ENCODE measurements at places on chromosomes 2 and 18.

DNA sequence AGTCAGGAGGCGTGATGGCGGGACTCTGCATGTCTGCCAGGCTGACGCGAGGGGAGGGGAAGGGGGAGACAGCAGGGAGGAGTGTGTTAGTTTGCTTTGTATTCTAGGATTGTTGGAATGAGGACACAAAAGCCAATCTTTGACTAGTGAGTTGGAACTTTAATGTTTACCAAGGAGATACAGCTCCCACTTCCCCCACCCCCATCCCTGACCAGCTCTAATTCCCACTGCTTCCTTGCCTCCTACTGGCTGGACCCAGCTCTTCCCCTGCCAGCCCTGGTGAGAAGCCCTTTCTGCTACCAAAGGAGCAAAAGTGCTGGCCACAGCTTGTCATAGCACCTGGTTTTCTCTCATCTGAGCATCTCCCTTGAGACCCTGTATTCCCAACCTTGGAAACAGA lies 84.5 kb downstream of the CELF4 start:
- no peak for DNase-seq

DNA sequence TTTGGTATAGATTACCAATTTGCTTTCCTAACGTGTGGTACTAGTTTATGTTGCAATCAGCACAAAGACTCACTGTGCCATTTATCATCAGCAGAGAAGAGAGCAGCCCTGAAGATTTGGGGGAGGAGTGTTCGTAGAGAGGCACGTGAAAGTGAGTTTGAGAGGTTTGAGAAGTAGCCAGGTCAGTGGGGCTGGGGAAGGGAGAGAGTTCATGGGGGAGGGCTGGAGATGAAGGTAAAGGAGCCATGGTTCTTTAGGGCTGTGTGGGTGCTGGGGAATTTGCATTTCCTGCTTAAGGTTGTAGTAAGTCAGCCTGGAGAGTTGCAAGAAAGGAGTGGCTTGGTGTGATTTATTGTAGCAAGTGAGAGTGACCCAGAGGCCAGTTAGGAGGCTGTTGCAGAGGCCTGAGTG lies 172.1 kb downstream of the NEDD4L start:
- no peak for DNase-seq

DNA sequence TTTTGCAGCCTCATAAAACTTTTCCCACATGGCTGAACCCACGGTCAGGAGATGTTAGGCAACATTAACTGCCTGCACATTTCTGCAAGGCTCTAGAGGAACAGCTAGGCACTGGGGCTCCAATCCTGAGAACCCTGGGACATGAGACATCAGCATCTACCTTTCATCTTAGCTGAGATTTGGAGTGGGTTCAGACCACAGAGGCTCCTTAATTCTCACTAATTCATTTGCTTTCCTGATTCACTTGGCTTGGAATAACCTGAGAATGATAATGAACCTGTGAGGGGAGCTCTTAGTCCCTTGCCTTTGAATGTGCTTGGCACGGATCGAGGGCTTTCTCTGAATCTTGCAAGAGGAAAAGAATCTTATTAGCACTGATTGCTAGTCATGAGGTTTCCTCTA lies 266.2 kb downstream of the FIGN start:
- no peak for DNase-seq

DNA sequence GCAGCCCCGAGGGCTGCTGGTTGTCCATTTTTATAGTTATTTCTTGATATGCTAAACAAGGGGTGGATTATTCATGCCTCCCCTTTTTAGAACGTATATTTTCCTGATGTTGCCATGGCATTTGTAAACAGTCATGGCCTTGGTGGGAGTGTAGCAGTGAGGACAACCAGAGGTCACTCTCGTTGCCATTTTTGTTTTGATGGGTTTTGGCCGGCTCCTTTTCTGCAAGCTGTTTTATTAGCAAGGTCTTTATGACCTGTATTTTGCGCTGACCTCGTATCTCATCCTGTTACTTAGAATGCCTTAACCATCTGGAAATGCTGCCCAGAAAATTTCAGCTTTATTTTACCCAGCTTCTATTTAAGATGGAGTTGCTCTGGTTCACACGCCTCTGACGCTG lies 825.8 kb upstream of the CDH2 start:
- no peak for DNase-seq

- no peak for DNase-seq
These were observed 89.0 kb upstream of the SLC14A2 start for GRCh38 chr18:45526114-45526841.

- DNase-seq, result no peak
These were observed 325.8 kb upstream of the REG3G start for GRCh38 chr2:78699696-78700095.

DNA sequence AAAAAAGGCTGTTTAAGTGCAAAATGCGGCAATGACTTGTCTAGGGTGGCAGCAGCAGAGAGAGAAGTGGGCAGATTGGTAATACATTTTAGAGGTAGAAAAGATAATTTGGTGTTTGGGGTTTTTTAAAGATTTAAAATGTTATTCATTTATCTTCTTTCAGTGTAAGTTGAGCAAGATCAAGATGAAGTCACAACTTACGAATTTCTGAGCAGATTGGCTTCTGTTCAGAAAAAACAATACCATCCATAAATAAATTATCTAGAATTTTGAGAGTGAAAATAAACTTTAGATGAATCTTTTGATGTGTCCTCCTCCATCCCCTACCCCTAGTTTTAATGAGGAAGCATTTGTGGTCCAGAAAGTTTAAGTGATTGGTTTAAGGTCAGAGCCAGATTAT lies 47.9 kb upstream of the FAM171B start:
- no peak for DNase-seq

- peak; percentile 19 for DNase-seq
These were observed 10.8 kb downstream of the SPDYA start for GRCh38 chr2:28821295-28821958.

- DNase-seq, result no peak
These were observed 2.6 kb downstream of the TRAK2 start for GRCh38 chr2:201448701-201449100.

DNA sequence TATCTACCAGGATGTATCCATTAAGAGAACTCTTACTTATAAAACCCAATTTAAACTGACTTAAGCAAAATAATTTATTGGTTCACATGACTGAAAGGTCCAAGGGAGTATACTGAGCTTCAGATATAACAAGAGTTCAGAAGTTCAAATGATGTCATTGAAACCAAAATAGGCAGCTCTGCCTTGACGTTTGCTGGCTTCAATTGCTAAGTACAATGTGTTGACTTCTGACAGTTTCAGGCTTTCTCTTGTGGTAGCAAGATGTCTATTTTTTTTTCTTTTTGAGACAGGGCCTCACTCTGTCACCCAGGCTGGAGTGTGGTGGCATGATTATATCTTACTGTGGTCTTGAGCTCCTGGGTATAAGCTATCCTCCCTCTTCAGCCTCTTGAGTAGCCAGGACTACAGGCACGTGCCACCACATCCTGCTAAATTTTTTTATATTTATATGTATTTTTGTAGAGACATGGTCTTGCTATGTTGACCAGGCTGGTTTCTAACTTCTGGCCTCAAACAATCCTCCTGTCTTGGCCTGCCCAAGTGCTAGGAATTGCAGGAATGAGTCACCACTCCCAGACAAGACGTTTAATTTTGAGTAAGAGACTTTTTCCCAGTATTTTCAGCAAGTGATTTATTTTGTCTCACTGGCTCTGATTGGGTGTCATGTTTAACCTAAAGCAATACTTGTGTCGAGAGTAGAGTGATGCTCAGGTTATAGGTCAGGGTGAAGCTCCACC lies 184.8 kb downstream of the NR4A2 start:
- DNase-seq, result peak; percentile 4

DNA sequence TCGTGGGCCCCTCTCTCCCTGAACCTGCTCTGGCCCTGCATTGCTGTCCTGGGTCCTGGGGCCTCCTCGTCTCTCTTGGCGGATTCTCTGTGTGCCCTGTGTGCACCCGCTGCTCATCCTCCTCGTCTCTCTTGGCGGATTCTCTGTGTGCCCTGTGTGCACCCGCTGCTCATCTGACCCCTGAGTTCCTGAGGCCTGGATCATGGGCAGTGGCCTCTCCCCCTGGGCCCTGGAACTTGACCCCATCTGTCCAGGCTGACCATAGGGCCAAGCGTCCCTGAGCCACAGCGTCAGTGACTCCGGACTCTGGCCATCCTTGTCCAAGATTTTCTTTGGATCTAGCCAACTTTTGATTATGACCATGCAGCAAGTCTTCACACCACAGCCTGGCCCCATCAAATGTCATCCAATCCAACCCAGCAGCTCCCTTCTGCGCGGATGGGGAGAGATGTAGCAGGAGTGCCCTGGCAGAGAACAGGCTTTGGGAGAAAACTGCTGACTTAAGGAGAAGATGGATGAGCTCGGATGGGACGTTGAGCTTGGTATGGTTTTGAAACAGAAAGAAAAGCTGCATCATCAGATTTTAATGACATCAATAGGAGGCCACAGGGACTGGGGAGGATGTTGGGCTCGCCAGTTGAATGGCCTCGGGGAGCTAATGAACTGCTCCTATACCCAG lies 455.1 kb upstream of the HS6ST1 start:
- no peak for DNase-seq

DNA sequence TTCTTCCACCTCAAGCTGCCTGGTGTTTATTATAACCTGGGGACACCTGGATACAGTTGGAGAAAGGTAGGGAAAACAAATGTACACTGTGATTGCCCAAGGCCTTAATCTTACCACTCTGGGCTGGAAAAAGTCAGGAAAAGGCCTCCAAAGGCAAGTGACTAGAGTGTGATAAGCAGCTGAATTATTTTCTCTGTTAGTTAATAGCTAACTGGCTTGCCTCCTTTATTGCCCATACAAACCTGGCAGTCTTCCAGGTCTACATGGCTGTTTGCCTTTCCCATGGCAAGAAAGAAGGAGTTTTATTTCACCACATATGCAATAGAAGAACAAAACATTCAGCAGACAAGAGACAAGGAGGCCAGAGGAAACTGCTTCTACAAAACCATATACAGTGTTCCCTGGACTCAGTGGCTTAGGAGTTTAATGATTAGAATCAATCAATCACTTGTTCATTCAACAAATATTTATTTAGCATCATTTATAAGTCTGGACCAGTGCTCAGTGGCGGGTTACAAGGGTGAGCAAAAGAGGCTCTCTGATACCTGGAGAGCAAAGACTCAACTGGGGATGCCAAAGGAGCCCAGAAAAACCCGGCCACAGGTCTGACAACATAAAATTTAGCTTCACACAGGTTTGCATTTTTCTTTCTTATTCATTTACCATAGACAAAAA lies 27.5 kb upstream of the SUCLG1 start:
- DNase-seq, result no peak

DNA sequence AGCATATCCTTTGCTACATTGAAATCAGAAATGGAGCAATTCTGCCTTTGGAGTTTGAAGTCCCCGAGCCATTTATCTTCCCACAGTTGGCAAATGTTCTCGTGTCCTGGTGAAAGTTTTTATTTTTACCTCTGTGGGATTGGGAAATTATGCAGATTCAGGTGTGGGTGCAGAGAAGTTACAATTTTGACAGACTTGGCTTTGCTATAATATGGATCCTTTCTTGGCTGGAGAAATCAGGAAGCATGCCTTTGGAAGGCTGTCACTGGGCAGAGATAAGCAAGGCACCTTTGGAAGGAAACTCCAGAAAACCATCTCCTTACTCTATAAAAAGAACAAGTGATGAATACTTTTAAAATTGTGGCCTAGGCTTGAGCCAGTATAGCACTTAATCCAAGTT lies 278.3 kb downstream of the SETBP1 start:
- DNase-seq, result no peak

DNA sequence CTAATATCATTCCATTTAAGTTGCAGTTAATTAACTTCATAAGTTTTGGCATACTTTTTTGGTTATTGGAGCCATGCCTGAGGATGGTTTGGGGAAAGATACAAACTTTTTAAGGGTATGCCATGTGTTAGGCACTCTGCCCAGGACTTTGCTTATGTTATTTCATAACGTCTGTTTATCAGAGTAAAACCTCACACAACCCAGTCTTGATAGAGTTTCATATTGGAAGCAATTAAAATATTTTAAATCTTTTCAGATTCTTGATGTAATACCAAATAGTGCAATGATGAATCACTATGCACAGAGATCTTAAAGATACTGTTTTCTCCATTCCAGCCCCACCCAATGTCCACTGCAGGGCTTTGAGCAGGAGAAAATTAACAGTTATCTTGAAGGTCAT lies 529.1 kb upstream of the HNMT start:
- no peak for DNase-seq

GRCh38 chr2:142325870-142326269 lies 195.1 kb upstream of the LRP1B start:
- no peak for DNase-seq

GRCh38 chr2:186098821-186099220 lies 360.2 kb downstream of the FSIP2 start:
- no peak for DNase-seq

- peak; percentile 88 for DNase-seq
These were observed 171.6 kb upstream of the PIEZO2 start for GRCh38 chr18:11320986-11321385.

DNA sequence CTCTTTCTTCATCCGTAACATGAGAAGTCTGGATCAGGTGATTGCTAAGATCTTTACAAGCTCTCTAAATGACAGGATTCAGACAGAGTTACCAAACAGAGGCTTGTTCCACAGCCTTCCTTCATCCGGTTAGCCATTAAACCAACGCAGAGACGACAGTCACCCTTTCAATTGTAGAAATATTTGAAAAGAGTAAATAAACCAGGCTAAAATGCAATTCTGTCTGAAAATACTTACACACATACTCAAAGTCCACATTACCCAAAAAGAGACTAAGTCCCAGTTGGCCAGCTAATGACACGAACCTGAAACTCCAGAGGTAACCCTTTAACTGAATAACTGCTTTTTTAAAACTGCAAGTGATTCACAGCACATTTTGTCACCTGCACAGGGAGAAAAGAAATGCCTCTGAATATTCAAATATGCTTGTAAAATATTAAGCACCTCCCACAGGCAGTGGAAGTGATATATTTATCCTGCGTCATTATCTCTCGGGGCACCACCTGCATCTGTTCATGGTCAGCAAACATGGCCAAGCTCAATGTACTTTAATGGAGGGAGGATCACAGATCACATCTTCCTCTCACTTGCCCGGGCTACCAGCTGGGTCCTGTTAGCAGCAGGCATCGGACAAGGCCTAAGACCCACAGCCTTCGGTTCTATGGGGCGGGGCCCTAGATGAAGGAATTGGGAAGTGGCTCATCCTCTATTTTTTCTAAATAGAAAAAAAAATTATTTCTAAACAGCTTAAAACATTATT lies 38.8 kb upstream of the DNER start:
- DNase-seq, result no peak

- no peak for DNase-seq
These were observed 61.3 kb downstream of the NABP1 start for GRCh38 chr2:191739194-191739593.

GRCh38 chr2:49988276-49988675 lies 834.0 kb upstream of the FSHR start:
- no peak for DNase-seq

All from MV-4-11 (cell line).